ENCODE measurements at places on chromosomes 3 and 15. TPM values are rescaled to one million over a fixed set of nuclear protein-coding genes. Genes with fewer than 3 reads are reported as not detected.

DNA sequence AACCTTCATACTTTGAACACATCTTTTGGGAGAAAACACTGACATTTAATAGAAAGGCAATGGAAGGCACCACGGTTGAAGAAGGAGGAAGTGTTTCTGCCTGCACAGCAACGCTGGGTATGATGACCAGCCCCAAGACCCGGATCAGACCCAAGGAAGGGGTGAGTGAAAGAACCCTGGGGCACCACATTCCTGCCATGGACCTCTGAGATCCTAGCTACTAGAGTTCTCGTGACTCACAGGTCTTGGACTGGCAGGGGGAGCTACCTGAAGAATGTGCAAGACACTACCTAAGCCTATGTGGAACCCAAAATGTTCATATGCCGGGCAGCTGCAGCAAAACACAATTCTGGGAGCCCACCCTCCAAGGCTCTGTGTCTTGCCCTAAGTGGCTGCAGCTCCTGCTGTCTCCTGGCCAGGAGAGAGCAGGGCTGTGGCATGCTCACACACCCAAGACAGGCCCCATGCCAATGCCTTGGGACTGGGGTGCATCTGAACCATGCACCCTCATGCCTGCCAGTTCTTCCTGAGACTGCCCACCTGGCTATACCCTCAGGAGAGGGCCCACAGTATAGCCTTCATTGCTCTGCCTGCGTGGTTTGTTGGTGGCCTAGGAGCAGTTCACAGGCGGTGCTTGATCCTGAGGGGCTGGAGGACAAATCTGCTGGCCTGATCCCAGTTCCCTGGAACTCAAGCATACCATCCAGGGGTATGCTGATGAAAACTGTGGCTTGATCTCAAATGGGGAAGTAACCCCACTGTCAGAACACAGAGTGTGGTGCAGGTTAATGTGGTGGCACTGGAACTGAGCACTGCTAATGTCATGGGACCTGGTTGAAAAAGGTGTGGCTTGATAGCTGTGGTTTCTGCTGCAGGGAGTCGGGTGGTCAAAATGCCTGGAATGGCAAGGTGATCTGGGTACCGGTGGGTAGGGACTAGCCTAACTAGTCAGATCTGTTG lies 353.3 kb upstream of the ARHGEF26 start:
- no peaks in the 10 kb centered on the region for H3K4me1 ChIP-seq
- no peak overlapping the region for H3K27ac ChIP-seq
- H3K27me3 ChIP-seq = no peaks in the 10 kb centered on the region
- DNase-seq = no peak
- no peaks in the 10 kb centered on the region for H3K36me3 ChIP-seq

DNA sequence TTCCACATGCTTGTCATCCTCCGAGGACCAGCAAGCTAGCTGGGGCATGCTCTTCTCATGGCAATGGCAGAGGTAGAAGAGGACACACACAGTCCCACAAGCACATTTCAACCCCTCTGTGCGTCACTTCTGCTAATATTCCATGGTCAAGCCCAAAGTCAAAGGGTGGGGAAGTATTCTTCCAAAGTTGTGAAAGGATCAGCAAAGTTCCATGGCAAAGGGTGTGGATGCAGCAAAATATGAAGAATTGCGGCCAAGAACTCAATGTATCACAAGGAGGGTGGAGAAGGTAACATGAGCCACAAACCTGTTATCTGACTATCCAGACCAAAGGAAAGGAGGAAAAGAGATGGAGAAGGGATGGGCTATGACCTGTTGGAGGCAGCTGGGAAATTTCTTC lies 71.2 kb upstream of the SNRK start:
- H3K27ac ChIP-seq = no peak overlapping the region
- DNase-seq = no peak
- no peaks in the 10 kb centered on the region for H3K27me3 ChIP-seq
- no peaks in the 10 kb centered on the region for H3K4me1 ChIP-seq
- H3K36me3 ChIP-seq = no peaks in the 10 kb centered on the region
- no peak overlapping the region for H3K4me3 ChIP-seq

VIPR1 gene
- total RNA-seq = 3.5 TPM

GRCh38 chr3:183033746-183034145 lies 53.4 kb upstream of the DCUN1D1 start:
- peaks cover 50% of the 10 kb centered on the region for H3K36me3 ChIP-seq
- no peak overlapping the region for H3K4me3 ChIP-seq
- no peaks in the 10 kb centered on the region for H3K27me3 ChIP-seq
- H3K27ac ChIP-seq = no peak overlapping the region
- DNase-seq = no peak
- H3K4me1 ChIP-seq = no peaks in the 10 kb centered on the region

FBXW12 gene
- total RNA-seq = not detected

- no peak overlapping the region for H3K4me3 ChIP-seq
- H3K27me3 ChIP-seq = no peaks in the 10 kb centered on the region
- H3K36me3 ChIP-seq = no peaks in the 10 kb centered on the region
Measured at GRCh38 chr3:194421-194820, 2.1 kb upstream of the CHL1 start.
